ENCODE measurements at places on chromosomes 5 and 9. TPM values are rescaled to one million over a fixed set of nuclear protein-coding genes. Genes with fewer than 3 reads are reported as not detected.

LCN6 gene
- 17.9 TPM for total RNA-seq

C9orf153 gene
- not detected for total RNA-seq

LRRC70 gene
- 9.6 TPM for total RNA-seq

AK8 gene
- total RNA-seq, result 0.25 TPM

ENTR1 gene
- total RNA-seq, result 60.4 TPM

HRCT1 gene
- 5.4 TPM for total RNA-seq

ZFP2 gene
- total RNA-seq, result 2.2 TPM

PRDM9 gene
- total RNA-seq, result not detected

SLC6A18 gene
- total RNA-seq, result not detected

SH3RF2 gene
- 48.4 TPM for total RNA-seq

TGFBI gene
- 43.2 TPM for total RNA-seq

LTC4S gene
- total RNA-seq, result 10.6 TPM

UTP15 gene
- total RNA-seq, result 20.9 TPM

SLC34A1 gene
- total RNA-seq, result not detected

MEIKIN gene
- total RNA-seq, result not detected

CPEB4 gene
- total RNA-seq, result 31.9 TPM

NR2F1-AS1 gene
- total RNA-seq, result 22.3 TPM

DTWD2 gene
- 7.9 TPM for total RNA-seq

LYRM7 gene
- 3.9 TPM for total RNA-seq

C1QTNF2 gene
- total RNA-seq, result 1.7 TPM

Measured in vagina (tissue), 2 donors.